NCI-H82 (cell line): ENCODE measurements at places on chromosomes 2 and 18.

DNA sequence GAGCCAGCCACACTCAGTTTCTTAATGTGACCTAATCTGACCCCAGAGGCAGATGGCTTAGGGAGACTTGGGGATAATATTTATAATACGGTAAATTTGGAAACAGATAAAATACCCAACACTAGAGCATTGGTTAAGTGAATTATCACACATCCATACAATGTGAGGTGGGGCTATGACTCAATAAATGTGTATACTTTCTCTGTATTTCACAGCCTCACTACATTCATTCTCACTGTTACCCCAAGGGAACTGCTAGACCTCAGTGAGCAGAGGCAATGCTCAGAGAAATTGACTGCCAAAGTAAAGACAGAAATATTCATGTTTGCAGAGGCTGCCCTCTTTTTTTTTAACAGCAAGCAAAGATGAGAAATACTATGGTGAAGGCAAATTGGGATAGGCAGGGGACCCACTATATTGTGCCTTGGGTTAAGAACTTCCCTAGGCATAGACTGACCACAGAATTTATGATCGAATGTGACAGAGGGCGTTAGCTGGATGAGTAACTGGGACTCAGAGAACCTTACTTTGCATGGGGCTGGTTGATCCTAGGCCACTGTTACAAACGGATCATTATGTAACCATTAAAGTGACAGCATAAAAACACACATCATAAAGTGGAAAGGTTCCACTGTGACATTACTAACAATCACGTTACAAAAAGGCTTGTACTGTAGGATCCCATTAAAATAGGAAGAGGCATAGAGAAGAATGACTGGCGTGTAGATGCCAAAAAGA is 246.0 kb upstream of the LYPD1 start:
- DNase-seq = peak; percentile 22

GRCh38 chr2:65172994-65173790 is 43.3 kb upstream of the RAB1A start:
- DNase-seq = no peak

DNA sequence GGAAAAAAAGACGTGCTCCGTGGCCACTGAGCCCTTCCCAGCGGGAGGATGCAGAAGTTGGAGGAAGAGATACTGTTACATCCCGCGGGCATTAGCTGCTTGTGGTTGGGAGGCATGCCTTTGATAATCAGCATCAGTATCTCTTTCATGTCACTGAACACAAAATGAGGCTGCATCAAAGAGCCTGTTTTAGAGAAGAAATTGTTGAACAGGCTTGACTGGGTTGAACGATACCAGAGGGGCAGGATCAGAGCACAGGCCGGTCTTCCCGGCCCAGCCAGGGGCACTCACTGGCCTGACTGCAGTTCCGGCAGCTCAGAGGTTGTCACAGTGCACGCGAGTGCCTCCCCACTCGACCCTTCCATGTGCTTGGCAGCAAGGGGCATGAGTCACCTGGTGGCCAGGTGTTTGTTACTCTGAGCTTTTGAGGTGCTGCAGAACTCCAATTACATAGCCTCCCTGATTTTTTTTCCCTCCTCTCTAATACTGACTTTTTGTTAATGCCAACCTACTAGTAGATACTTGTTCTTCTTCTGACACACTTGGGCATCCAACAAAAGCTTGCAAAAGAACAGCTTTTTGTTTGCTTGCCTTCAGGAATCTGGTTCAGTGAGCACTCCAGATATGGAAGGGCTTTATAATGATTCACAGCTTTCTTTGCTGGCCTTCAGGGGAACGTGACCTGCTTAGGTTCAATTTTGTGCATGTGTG is 121.6 kb downstream of the VAPA start:
- DNase-seq = peak; percentile 11

DNA sequence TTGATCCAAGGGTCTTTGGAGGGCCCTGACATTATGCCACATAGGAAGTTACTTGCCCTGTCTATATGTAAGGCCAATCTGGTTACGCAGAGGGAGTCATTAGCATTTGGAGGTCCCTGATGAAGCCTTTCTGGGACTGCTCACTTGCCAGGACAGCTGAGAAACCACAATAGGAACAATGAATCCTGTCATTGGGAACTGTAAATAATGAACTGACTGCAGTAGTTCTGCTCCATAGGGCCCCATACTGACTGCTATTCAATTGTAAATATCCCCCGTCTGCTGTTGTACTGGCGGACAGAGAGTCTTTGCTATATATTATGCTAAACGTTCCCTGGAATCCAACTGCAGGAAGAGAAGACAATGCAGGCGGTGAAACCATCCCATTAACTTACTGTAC is 149.4 kb upstream of the DCC start:
- no peak for DNase-seq

GRCh38 chr2:216736326-216736725 is 41.0 kb upstream of the IGFBP5 start:
- DNase-seq = peak; percentile 87

DNA sequence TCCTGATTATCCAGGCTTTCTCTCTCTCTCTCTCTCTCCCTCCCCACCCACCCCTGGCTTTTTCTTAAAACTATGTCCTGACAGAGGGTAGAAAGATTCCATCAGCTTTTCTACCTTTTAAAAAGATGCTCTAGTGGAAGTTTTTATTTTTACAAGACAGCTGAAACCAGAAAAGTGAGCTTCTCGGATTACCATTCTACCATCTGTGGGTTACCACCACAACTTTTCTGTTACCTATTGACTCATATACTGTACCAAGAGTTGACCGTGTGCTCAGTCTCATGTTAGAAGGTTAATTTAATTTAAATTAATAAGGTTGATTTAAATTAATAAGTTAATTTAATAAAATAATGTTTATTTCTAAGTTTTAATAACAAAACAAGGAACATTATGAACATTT is 137.6 kb downstream of the UPP2 start:
- DNase-seq = no peak

DNA sequence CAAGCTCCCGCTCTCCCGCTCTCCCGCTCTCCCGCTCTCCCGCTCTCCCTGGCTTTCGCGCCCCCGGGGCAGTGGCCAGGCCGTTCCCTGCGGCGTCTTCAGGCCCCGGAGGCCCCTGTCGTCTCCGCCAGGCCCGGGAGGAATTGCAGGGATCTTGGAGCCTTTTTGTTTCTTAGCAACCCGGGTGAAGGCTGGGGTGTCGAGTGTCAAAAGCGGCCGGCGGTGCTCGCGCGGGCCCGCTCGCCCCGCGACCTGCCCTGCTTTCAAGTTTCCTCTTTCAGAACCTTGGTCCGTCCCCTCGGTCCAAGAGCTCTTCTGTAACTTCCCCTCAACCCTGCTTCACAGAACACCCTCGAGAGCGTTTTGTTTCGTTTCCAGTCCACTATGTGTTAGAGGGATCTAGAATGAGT is 1.4 kb downstream of the RNF138 start:
- DNase-seq = peak; percentile 57

DNA sequence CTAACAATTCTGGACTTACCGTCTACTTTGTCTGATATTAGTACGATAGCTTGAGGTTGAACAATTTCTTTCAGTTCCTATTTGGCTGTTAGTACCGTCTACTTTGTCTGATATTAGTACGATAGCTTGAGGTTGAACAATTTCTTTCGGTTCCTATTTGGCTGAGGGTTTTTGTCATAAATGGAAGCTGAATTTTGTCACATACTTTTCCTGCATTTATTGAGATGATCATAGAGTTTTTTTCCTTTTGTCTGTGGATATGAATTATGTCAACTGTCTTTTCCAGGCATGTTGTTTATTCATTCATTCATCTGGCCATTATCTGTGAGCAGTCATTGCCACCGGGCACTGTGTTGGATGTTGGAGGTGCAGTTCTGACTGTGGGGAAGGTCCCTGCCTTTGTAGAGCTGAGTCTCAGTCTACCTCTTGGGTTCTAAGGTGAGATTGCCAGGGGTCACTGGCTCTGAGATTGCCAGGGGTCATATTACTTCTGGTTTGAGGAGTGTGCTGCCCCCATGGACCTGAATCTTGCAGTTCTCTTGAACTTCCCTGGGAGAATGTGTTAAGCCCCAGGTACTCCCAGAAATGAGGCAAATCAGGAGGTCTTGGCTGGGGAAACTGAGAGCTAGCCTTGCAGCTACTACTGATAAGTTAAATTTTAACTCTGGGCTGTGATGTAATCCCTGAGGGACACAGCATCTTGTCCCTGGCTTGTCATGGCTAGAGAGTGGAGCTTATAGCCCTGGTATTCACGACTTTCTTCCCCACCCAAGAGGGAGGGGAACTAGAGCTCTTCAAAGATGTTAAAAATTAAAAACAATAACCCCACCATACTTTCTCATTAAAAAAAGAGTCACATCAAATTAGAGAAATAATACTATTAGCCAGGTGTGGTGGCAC is 89.1 kb upstream of the MBOAT2 start:
- DNase-seq = no peak

DNA sequence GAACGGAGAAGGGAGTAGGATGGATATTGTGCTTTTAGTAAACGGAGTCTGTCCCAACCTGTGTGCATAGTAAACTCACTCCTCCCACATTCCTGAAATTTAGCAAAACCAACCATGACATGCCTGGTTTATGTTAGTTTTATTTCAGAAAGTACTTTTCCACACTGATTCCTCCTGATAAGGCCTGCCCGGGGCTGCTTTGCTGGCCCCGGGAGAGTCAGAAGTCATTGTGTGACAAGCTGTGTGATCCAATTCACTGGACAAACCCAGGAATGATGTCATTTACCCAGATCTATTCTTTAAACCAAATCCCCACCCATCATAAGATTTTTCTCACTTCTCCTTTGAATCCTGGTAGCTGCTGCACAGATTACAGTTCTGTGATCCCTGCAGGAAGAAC is 109.0 kb downstream of the SETBP1 start:
- peak; percentile 13 for DNase-seq
